ENCODE measurements at places on chromosomes 16 and 17. TPM values are rescaled to one million over a fixed set of nuclear protein-coding genes. Genes with fewer than 3 reads are reported as not detected.

DNA sequence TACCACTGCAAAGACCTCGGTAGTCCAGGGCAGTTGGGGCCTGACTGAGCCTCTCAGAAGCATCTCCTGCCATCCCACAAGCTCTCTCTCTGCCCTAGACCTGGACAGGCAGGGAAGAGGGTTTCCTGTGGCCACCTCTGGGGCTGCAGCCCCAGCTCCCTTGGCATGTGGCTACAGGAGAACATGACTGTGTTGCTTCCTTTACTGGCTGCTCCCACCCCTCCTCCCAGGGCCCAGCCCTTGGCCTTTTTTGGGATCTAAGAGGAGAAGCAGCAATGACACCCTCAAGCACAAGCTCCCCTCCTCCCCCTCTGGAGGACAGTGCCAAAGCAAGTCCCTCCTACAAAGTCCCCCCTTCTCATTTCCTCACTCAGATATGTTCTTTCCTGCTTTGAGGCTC is 5.6 kb downstream of the MRPL27 start:
- H3K36me3 ChIP-seq = peaks cover 20% of the 10 kb centered on the region
- H3K4me1 ChIP-seq = peaks cover 9% of the 10 kb centered on the region
- DNase-seq = no peak
- no peaks in the 10 kb centered on the region for H3K27me3 ChIP-seq

GRCh38 chr17:8785547-8786413 is 13.4 kb downstream of the MFSD6L start:
- H3K4me3 ChIP-seq = no peak overlapping the region
- DNase-seq = peak; percentile 84
- no peaks in the 10 kb centered on the region for H3K4me1 ChIP-seq
- H3K27me3 ChIP-seq = no peaks in the 10 kb centered on the region
- no peak overlapping the region for H3K27ac ChIP-seq

GRCh38 chr16:70685938-70686375 is at the start of gene MTSS2:
Gene MTSS2 (minus strand): TSS chr16:70686053. CDS start chr16:70685791, 262 bp downstream.
- H3K4me3 ChIP-seq = peak within 1 kb of the TSS; percentile 50
- H3K27ac ChIP-seq = peak within 1 kb of the TSS; percentile 44
- H3K36me3 ChIP-seq = no peaks in the 10 kb centered on the region
- H3K27me3 ChIP-seq = no peaks in the 10 kb centered on the region

DNA sequence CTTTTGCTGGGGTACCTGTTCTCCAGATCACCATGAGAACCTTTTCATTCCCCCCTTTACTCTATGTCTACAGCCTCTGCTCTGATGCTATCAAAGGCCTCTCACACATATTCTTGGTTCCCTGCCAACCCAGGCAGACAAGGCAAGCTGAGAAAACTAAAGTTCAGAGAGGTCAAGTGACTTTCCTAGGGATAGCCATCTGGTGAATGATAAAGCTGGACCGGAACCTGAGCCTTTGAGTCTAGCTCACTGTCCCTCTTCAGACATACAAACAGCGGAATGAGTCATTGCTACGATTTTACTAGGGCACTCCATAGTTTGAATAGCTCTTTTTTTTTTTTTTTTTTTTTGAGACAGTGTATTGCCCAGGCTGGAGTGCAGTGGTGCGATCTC is 73.3 kb downstream of the XYLT1 start:
- no peaks in the 10 kb centered on the region for H3K27me3 ChIP-seq
- no peak overlapping the region for H3K4me3 ChIP-seq
- H3K4me1 ChIP-seq = peaks cover 5% of the 10 kb centered on the region
- H3K36me3 ChIP-seq = no peaks in the 10 kb centered on the region

DNA sequence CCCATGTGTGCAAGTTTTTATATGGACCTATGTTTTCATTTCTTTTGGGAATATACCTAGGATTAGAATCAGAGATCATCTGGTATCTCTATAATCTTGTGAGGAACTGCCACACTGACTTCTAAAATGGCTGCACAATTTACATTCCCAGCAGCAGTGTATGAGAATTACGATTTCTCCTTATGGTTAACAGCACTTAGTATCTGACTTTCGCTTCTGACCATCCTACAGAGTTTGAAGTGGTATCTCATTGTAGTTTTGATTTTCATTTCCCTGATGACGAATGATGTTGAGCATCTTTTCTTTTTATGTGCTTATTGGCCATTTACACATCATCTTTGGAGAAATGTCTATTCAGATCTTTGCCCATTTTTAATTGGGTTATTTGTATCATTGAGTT is 10.0 kb downstream of the C16orf96 start:
- H3K4me1 ChIP-seq = no peaks in the 10 kb centered on the region
- no peaks in the 10 kb centered on the region for H3K27me3 ChIP-seq
- no peak overlapping the region for H3K4me3 ChIP-seq
- H3K36me3 ChIP-seq = no peaks in the 10 kb centered on the region

GRCh38 chr17:51971121-51971520 is 187.4 kb downstream of the CA10 start:
- H3K27ac ChIP-seq = no peak overlapping the region
- H3K36me3 ChIP-seq = no peaks in the 10 kb centered on the region
- no peak overlapping the region for H3K4me3 ChIP-seq
- H3K27me3 ChIP-seq = no peaks in the 10 kb centered on the region
- H3K4me1 ChIP-seq = no peaks in the 10 kb centered on the region
- DNase-seq = no peak

DNA sequence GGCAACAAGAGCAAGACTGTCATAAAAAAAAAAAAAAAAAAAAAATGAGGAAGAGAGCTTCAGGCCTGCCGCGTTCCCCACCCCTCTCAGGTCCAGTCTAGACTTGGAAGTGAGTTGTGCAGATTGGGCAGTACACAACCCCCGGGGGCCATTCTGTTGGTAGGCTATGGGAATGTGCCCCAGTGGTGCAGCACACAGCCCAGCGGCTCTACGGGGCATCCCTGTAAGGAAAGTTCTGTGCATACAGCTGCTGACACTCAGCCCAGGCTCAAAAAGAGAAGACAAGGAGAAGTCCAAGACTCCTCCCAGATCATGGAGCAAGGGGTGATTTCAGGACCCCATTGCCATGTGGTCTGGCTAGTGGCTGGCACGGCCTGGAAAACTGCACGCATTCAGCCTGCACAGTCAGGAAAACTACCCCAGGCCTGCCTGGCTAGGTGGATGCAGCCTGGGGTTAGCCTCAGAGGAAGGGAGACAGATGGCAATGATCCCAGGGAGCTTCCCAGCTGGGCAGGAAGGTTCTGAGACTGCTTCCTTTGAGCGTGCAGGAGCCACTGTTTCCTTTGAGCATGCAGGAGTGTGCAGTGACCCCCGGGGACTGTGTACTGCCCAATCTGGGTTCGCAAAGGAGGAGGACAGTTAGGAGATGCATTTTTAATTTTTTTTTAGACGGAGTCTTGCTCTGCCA is 44.8 kb downstream of the PECAM1 start:
- DNase-seq = no peak
- H3K27me3 ChIP-seq = no peaks in the 10 kb centered on the region
- H3K4me3 ChIP-seq = no peak overlapping the region
- no peak overlapping the region for H3K27ac ChIP-seq

- H3K4me3 ChIP-seq = no peak overlapping the region
- H3K36me3 ChIP-seq = no peaks in the 10 kb centered on the region
- H3K4me1 ChIP-seq = no peaks in the 10 kb centered on the region
- H3K27me3 ChIP-seq = no peaks in the 10 kb centered on the region
These were observed 14.2 kb upstream of the ALOX12B start for GRCh38 chr17:8101721-8102120.

DNA sequence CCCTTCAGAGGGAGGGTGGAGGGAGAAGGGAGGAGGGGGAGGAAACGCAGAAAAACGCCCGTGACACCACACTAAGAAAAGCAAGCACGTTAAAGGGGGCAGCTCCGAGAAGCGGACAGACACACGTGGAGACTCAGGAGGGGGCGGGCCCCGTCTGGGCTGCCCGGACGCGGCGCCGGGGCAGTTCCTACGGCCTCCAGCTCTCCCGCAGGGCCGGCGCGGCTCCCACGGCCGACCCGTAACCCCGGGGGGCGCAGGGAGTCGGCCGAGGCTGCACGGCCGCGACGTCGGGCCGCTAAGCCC is 362 bp downstream of the KLHDC4 start:
- H3K27me3 ChIP-seq = no peaks in the 10 kb centered on the region
- H3K4me1 ChIP-seq = peaks cover 6% of the 10 kb centered on the region
- DNase-seq = no peak
- H3K27ac ChIP-seq = peak overlapping the region; percentile 70
- peak overlapping the region; percentile 97 for H3K4me3 ChIP-seq
- no peaks in the 10 kb centered on the region for H3K36me3 ChIP-seq

DNA sequence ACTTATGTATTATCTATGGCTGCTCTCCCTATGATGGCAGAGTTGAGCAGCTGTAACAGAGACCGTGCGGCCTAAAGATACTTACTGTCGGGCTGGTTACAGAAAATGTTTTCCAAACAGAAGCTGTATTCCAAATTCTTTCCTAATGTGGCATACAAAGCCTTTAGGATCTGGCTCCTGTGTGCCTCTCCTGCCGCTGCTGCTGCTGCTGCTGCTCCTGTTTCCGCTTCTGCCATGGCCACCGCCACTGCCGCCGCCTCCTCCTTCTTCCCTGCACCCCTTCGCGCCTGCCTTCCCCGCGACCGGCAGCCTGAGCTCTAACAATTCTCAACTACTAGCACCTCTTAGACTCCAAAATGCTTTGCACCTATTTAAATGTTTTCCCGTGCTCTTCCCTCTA is 263.9 kb upstream of the TBX2 start:
- no peak overlapping the region for H3K4me3 ChIP-seq
- H3K4me1 ChIP-seq = peaks cover 5% of the 10 kb centered on the region
- no peak for DNase-seq
- no peaks in the 10 kb centered on the region for H3K36me3 ChIP-seq
- no peak overlapping the region for H3K27ac ChIP-seq

DNA sequence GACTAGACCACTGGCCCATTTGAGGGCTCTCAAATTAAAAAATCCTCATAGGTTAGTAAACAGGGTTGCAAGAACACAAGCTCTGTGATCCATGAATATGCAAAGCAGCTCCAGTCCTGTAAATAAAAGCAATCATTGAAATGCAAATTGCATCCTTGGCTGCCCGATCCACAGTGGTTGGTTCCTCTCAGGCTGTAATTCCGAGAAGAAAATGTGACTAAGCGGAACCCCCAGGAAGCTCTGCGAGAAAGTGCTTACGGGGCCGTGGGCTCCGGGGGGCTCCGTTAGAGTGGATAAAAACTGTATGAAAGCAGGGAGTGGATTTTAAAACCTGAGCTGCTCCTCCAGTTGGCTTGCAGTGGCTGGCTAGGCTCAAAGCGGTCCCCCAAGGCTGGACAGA is 2.5 kb downstream of the GPRC5B start:
- peaks cover 9% of the 10 kb centered on the region for H3K4me1 ChIP-seq
- H3K27me3 ChIP-seq = peaks cover 5% of the 10 kb centered on the region
- DNase-seq = no peak
- no peaks in the 10 kb centered on the region for H3K36me3 ChIP-seq
- H3K27ac ChIP-seq = no peak overlapping the region

- no peaks in the 10 kb centered on the region for H3K27me3 ChIP-seq
- no peak overlapping the region for H3K4me3 ChIP-seq
- DNase-seq = no peak
- H3K4me1 ChIP-seq = no peaks in the 10 kb centered on the region
These were observed 16.6 kb downstream of the ZFHX3 start for GRCh38 chr16:73031155-73031866.

DNA sequence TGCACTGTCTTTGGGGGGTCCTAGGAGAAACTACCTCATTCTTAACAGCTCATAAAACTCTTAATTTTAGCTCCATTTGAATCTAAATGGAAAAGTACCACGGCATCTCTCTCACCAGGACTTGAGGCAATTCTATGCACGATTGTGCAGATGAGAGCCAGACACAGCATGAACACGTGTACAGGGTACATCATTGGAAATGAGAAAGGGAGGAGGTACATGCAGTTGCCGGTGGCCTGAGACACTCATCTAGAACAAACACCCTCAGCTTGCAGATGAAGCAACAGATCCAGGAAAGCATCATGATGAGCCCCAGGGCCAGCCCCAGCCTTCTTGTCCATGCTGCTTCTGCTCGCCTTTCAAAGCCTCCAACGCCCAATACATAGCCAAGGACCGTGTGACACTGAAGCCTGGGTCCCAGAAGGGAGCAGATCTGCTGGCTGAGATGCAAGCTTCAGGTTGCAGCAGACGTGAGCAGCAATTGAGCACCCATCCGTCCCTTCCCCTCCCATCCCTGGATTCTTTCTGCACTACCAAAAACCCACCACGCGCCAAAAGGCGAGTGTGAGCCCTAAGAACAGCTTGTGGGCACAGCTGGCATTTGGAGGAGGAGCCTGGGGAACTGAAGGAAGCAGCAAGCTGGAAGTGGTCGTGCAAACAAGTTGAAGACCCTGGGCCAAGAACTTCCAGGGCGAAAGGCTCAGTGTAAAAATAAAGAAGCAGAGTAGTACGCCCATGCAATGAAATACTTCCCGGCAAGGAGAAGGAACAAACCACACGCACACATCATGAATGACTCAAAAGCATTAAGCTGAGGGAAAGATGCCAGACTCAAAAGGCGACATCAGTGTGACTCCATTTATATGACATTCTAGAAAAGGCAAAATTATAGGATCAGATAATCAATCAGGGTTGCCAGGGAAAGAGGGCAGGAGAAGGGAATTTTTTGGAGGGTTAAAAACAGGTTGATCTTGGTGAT is 7.3 kb upstream of the RCVRN start:
- H3K27ac ChIP-seq = no peak overlapping the region
- no peaks in the 10 kb centered on the region for H3K36me3 ChIP-seq
- DNase-seq = no peak
- no peaks in the 10 kb centered on the region for H3K4me1 ChIP-seq
- no peak overlapping the region for H3K4me3 ChIP-seq

AURKB gene
- 86.4 TPM for total RNA-seq

CEMP1 gene
- 0.53 TPM for total RNA-seq

CTRB1 gene
- not detected for total RNA-seq

KCNH4 gene
- 0.07 TPM for total RNA-seq

KRTAP1-5 gene
- not detected for total RNA-seq

PMP22 gene
- total RNA-seq = 12.5 TPM

KRTAP3-1 gene
- not detected for total RNA-seq

LLGL2 gene
- 497 TPM for total RNA-seq

TERF2IP gene
- 27.1 TPM for total RNA-seq

HYDIN gene
- 0.64 TPM for total RNA-seq
